ENCODE measurements at places on chromosomes 4 and X. TPM values are rescaled to one million over a fixed set of nuclear protein-coding genes. Genes with fewer than 3 reads are reported as not detected.

- peaks cover 4% of the 10 kb centered on the region for H3K36me3 ChIP-seq
- H3K27ac ChIP-seq: no peak overlapping the region
- H3K4me3 ChIP-seq: no peak overlapping the region
- H3K27me3 ChIP-seq: no peaks in the 10 kb centered on the region
- DNase-seq: no peak
- H3K4me1 ChIP-seq: peaks cover 13% of the 10 kb centered on the region
Observed at GRCh38 chr4:183950536-183950935, 45.4 kb downstream of the STOX2 start.

DNA sequence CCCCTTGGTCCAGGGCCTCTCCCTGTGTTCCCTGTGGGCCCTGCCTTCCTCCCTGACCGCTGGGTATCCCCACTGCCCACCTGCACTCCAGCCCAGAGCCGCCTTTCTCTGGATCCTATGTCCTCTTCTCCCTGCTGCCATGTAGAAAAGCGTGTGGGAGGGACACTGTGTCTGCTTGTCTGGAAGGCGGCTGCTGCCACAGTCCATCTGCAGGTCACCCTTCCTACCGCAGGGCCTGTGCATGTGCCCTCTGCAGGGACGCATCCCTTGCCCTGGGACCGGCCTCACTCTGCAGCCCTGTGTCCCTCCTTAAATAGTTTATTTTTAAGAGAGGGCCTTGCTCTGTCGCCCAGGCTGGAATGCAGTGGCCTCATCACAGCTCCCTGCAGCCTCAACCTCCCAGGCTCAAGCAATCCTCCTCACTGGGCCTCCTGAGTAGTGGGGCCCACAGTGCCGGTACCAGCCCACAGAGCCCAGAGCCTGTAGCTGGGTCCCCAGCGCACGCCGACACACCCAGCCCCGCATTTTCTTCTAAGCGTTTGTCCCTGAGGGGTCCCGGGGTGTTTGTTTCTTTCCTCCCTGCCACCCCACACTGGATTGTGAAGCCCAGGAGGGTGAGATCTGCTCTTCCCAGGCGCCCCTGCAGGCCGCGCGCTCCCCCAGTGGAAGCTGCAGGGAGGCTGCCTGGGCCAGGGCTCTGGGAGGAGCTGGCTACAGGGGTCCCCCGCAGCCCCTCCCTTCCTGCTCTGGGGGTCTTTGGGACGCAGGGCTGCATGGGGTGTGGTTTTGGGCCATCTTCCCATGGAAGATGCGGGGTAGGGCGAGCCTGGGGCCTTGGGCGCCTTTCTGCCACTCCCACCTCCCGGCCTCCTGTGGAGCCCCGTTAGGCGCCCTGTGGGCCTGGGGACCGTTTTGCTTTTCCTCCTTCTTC lies 12.8 kb upstream of the NAT8L start:
- no peak overlapping the region for H3K4me3 ChIP-seq
- H3K27me3 ChIP-seq: peaks cover 10% of the 10 kb centered on the region
- H3K36me3 ChIP-seq: no peaks in the 10 kb centered on the region
- DNase-seq: peak; percentile 65
- no peaks in the 10 kb centered on the region for H3K4me1 ChIP-seq

DNA sequence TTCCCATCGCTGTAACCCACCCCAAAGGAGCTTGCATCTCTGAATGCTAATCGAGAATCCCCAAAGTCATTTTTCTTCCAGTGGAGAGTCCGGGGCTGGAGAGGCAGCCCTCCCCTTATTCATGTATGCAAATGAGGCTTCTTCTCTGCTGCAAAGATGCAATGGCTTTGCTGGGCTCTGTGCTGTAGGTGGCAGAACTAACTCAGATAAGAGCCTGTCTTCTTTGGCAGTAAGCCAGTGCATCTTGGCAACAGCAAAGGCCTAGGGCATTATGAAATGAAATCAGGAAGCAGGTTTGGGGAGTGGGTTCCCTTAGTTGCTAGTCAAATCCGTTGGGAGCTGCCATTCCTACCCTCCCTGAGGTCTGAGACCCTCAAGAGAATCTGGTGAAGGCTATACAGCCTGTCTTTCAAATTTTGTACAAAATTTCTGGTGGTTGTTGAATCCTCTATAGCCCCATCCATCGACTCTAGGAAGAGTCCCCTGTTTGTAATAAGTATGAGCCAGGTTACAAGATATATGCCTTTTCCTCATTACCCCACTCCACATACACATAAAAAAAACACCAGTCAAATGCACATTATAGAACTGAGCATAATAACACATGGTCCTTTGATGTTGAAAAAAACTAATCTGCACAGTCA lies 290.6 kb upstream of the TAPT1 start:
- H3K27ac ChIP-seq: no peak overlapping the region
- no peaks in the 10 kb centered on the region for H3K36me3 ChIP-seq
- DNase-seq: no peak
- H3K4me1 ChIP-seq: peaks cover 9% of the 10 kb centered on the region
- H3K27me3 ChIP-seq: no peaks in the 10 kb centered on the region

DNA sequence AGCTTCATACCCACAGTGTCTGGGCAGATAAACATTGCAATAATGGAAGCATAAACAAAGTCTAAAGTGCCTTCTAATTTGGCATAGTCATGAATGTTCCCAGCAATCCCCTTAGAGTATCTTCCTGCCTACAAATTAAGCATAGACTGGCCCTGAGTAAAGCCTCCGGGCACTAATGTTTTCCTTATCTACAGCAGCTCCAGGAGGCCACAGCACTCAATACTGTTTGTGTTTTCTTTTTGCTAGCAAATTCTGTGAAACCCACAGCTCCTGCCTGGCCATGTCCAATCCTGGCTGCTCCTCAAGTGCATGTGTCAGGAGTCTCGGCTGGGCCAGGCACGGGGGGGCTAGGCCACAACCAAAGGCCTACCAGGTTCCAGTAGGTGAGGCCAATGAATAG lies 102.7 kb upstream of the TBC1D9 start:
- H3K4me1 ChIP-seq: peaks cover 17% of the 10 kb centered on the region
- H3K27ac ChIP-seq: no peak overlapping the region
- peaks cover 3% of the 10 kb centered on the region for H3K36me3 ChIP-seq
- H3K4me3 ChIP-seq: no peak overlapping the region

DNA sequence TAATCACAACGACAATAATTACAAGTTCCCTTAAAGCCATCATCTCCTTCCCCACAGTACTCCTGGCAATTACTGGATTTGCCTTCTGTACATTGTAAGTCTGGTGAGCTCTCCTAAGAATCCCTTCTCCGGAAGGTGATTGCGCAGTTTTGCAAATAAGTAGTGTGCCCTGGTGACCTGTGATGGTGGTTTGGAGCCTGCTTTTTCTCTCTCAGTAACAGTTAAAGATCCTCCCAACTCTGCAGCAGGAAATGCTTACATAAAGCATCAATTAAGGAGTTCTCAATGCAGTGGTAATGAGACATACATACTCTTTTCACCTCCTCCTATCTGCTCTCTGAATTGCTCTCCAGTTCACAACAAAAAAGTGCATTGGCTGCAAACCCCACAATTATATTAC lies 159.7 kb downstream of the SH2D1A start:
- H3K4me1 ChIP-seq: peaks cover 34% of the 10 kb centered on the region
- no peak overlapping the region for H3K4me3 ChIP-seq
- no peak for DNase-seq
- H3K36me3 ChIP-seq: no peaks in the 10 kb centered on the region
- H3K27ac ChIP-seq: no peak overlapping the region

- H3K4me3 ChIP-seq: no peak overlapping the region
- peaks cover 3% of the 10 kb centered on the region for H3K36me3 ChIP-seq
- no peaks in the 10 kb centered on the region for H3K27me3 ChIP-seq
- H3K4me1 ChIP-seq: no peaks in the 10 kb centered on the region
- no peak for DNase-seq
Observed at GRCh38 chrX:129792586-129793291, 13.0 kb downstream of the SASH3 start.

- H3K27me3 ChIP-seq: no peaks in the 10 kb centered on the region
- H3K4me3 ChIP-seq: no peak overlapping the region
- no peak for DNase-seq
- no peaks in the 10 kb centered on the region for H3K4me1 ChIP-seq
- H3K27ac ChIP-seq: no peak overlapping the region
Observed at GRCh38 chrX:101287402-101287801, 3.7 kb downstream of the TAF7L start.

The ALPK1 gene
- total RNA-seq: 6.7 TPM

- peak overlapping the region; percentile 61 for H3K27ac ChIP-seq
- H3K4me1 ChIP-seq: peaks cover 5% of the 10 kb centered on the region
- no peaks in the 10 kb centered on the region for H3K27me3 ChIP-seq
- H3K36me3 ChIP-seq: peaks cover 23% of the 10 kb centered on the region
Observed at GRCh38 chrX:115960440-115961084, 210.0 kb upstream of the AGTR2 start.

DNA sequence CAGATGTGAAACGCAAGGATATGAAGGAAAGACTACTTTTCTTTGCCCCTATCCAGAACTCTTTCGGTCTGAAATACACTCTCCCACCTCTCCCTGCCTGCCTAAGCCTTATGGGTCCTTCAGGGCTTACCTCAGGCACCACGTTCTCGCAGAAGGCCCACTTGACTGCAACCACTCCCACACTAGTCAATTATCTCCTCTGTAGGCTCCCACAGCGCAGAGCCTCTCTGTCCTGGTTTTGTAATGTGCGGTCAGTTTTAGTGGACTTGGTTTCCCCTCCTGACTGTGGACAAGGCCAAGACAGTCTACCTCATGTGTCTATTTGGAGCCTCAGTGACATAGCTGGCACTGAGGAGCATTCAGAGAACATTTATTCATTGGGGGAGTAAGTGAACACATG lies 11.1 kb downstream of the CNGA2 start:
- no peaks in the 10 kb centered on the region for H3K4me1 ChIP-seq
- no peak overlapping the region for H3K4me3 ChIP-seq
- no peaks in the 10 kb centered on the region for H3K36me3 ChIP-seq
- no peak overlapping the region for H3K27ac ChIP-seq
- H3K27me3 ChIP-seq: peaks cover 9% of the 10 kb centered on the region

DNA sequence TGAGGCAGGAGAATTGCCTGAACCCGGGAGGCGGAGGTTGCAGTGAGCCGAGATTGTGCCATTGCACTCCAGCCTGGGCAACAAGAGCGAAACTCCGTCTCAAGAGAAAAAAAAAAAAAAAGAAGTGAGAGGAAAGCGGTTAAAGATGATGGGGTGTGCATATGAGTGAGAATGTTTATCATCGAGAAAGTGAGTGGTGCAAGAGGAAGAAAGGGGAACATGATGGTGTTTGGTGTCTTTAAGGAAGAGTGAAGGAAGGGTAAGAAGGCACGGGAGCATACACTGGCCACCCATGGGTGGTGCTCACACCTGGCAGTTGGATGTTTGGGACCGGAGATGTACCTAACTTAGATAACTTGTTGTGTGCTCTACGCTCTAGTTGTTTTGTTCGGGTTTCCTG lies 62.2 kb downstream of the STOX2 start:
- no peaks in the 10 kb centered on the region for H3K27me3 ChIP-seq
- H3K36me3 ChIP-seq: peaks cover 13% of the 10 kb centered on the region
- no peak overlapping the region for H3K27ac ChIP-seq
- no peak for DNase-seq
- H3K4me1 ChIP-seq: peaks cover 23% of the 10 kb centered on the region

DNA sequence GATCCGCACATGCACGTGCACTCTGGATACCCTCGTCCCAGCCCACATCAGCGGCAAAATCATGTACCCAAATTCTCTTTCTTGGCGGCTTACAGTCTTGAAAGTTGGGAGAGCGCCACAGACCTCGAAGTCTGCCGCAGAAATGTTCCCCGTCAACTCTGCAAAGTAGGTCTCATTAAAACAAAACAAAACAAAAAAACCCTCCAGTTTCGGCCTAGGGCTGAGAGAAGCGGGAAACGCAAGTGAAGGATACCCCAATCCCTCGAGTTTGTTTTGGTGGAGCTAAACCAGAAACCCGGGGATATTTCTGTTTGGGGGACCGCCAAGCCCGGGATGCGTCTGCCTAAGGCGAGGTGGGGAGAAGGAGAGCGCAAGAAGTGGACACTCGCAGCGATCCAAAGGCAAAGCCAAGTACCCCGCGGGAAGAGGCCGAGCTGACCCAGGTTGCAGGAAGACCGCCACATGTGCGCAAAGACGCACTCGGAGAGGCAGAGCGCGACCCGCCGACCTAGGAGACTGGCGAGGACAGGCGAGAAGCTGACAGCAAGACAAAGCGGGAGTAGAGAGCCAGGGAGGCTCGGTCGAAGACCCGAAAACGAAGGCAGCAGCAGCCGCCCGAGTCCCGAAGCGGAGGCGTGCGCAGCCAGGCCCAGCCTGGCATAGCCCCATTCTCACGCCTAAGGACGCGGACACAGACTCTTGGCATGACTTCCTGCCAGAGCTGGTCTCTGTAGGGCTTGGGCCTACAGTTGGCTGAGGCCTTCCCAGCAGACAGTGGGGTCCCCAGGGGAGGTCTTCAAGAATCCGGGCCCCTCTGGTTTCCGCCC lies 49.6 kb upstream of the BCOR start:
- H3K36me3 ChIP-seq: peaks cover 3% of the 10 kb centered on the region
- peaks cover 9% of the 10 kb centered on the region for H3K27me3 ChIP-seq
- H3K4me1 ChIP-seq: peaks cover 14% of the 10 kb centered on the region
- peak overlapping the region; percentile 77 for H3K4me3 ChIP-seq
- no peak for DNase-seq
- H3K27ac ChIP-seq: no peak overlapping the region

The ZNF732 gene
- total RNA-seq: 2.7 TPM

The COL4A5 gene
- 167 TPM for total RNA-seq

The SYTL4 gene
- total RNA-seq: 4.0 TPM

DNA sequence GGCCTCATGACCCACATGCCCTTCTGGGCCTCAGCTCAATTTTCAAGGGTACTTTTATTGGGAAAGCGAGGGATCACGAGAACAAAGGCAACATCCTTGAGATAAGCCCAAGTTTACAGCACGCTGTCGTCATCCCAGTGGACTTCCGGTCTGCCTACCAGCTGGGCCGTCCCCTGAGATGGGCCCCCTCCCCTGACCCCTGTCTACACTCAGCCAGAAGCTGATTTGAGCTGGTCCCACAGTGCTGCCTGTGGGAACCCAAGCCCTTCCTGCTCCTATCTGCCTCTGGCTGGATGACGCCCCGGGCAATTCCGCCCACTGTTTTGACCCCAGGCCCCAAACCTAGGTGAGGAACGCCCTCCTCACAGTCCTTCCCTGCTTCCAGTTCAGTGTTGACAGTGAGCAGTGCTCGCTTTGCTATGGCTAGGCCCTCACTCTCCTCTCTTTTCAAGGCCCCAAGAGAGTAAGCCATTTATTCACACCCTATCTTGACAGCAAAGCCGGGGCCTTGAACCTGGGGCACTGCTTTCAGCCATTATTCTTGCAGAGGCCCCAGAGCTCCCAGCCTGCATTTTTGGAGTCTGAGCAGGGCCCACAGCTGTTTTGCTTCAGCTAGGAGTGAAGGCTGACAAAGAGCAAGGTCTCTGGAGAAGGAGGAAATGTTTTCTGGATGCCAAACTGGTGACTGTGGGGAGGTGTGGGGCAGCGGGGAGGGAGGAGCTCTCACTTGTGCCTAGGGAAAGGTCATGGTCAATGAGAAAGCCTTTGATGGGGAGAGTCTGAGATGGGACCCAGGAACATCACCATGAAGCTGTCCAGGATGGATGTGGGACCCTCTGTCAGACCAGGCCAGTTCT lies 164.6 kb upstream of the BCOR start:
- H3K4me3 ChIP-seq: no peak overlapping the region
- DNase-seq: no peak
- H3K36me3 ChIP-seq: no peaks in the 10 kb centered on the region

DNA sequence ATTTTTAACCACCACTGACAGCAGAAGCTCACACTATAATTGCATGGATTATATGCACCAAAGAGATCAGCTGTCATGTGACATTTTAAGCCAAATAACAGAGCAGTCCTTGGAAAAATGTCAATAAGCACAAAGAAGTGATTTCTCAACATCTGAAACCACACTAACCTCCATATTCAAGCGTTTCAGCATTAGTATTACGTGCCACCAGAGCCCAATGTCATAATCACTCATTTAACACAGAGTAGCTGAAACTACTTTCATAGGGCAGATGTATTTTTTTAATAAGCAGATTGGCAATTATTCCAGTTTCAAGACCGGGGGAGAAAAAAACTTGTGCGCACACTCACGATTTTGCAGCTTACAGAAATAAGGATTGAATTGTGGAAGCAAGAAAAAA lies 76.6 kb downstream of the SH3KBP1 start:
- no peaks in the 10 kb centered on the region for H3K27me3 ChIP-seq
- H3K36me3 ChIP-seq: no peaks in the 10 kb centered on the region
- no peak for DNase-seq
- no peak overlapping the region for H3K27ac ChIP-seq
